Panc1 (cell line): ENCODE measurements at places on chromosomes 7 and 10. TPM values are rescaled to one million over a fixed set of nuclear protein-coding genes. Genes with fewer than 3 reads are reported as not detected.

CFAP70 gene
- total RNA-seq, result 0.10 TPM

NUTM2E gene
- 0.08 TPM for total RNA-seq

RHEB gene
- total RNA-seq, result 259 TPM

CFTR gene
- 0.31 TPM for total RNA-seq

C10orf143 gene
- 1.0 TPM for total RNA-seq

LEP gene
- total RNA-seq, result not detected

SORCS3 gene
- not detected for total RNA-seq

ITPRID1 gene
- total RNA-seq, result not detected

- peaks cover 17% of the 10 kb centered on the region for H3K4me1 ChIP-seq
- H3K27me3 ChIP-seq, result no peaks in the 10 kb centered on the region
- H3K27ac ChIP-seq, result no peak overlapping the region
- no peaks in the 10 kb centered on the region; the same call in 1 of the 2 replicates for H3K36me3 ChIP-seq
- no peak overlapping the region for H3K4me3 ChIP-seq
Observed at GRCh38 chr10:29701306-29701705, 66.5 kb upstream of the SVIL start.

GRCh38 chr10:62498271-62498670 is 124.1 kb downstream of the ZNF365 start:
- H3K36me3 ChIP-seq, result no peaks in the 10 kb centered on the region
- H3K27me3 ChIP-seq, result 0 out of 2 replicates have a peak, but pooled peaks cover 2% of the 10 kb centered on the region
- no peak for DNase-seq
- no peak overlapping the region for H3K4me3 ChIP-seq
- H3K4me1 ChIP-seq, result no peaks in the 10 kb centered on the region

DNA sequence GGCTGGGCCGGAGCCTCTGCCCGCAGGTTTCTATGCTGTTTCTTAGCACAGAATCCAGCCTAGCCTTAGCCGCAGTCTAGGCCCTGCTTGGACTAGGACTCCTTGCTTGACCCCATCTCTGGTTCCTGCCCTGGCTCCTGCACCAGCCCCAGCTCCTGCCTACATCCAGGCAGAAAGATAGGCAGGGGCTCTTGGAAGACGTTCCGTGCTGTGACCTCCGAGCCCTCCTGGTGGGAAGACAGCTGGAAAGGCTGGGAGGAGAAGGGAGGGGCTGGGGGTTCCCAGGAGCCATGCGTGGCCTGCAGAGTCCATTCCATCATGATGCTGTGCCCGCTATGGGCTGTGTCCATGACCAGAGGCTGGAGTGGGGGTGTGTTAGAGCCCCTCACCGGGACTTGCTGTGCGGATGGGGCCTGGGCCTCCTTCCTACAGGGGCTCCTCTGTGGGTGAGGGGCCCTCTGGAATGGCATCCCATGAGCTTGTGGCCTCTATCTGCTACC is 26.2 kb downstream of the RAMP3 start:
- H3K36me3 ChIP-seq, result no peaks in the 10 kb centered on the region
- no peak overlapping the region for H3K27ac ChIP-seq
- DNase-seq, result no peak
- H3K4me3 ChIP-seq, result no peak overlapping the region
- no peaks in the 10 kb centered on the region for H3K4me1 ChIP-seq

DNA sequence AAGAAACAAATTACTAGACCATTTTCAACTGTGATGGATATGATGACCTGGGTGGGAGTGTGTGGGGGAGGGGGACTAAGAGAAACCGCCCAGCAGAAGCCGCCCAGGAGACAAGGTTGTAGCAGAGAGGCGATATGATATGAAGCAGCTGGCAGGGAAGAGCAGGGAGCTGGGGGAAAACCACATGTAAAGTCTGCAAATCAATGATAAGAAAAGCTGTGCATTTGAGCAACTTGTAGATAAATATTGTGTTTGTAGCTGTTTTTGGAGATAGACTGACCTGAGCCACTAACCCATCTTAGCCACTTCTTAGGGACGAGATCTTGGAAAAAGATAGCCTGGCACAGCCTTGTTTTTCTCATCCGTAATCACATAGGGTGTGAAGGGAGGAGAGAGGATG is 252.6 kb downstream of the SEC23IP start:
- H3K27ac ChIP-seq, result no peak overlapping the region
- no peaks in the 10 kb centered on the region for H3K36me3 ChIP-seq
- H3K4me3 ChIP-seq, result no peak overlapping the region
